ENCODE measurements at places on chromosomes 3 and 15.

GRCh38 chr3:169009453-169009852 is 654.1 kb downstream of the MECOM start:
- no peak for DNase-seq

DNA sequence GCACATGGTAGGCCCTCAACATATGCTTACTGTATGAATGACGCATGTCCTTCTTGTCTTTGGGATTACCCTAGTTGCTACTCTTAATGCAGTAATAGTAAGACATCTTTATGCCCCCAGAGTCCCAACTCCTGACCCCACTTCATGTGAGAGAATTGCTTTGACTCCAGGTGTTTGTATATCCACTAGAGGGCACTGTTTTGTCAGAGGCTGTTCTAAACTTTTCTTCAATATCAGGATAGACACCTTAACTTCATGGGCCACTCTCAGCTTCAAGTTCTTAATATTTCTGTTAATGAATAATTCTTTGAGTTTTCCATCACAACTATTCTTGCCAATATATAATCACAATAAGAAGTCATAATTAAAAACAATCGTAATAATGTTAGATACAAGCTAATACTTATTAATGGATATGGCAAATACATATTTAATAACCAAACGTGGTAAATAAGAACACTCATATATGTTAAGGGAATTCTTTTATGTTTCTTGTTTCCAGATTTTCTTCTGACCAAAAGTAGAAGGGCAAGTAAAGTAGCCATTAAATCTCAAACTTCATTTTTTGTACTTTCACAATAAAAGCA is 337.2 kb upstream of the DNAJC19 start:
- DNase-seq: no peak

DNA sequence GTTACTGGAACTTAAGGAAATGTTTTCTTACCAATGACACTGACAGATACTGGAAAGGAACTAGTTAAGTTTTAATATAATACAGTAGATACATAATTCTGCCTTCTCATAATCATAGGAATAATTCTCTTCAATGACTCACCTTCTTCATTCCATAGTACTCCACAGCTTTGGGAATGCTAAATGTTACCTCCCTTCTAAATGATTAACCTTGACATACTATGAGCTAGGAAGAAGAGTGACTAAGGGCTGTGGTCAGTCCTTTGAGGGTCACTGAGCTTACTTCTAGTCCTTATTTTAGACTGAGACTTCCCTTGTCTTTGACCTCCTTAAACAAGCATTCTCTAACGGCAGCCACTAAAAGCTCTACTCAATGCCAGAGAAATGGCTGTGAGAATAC is 69.6 kb upstream of the PPIB start:
- DNase-seq: no peak

- DNase-seq: no peak
Observed at GRCh38 chr3:30520699-30521098, 85.7 kb upstream of the TGFBR2 start.

- no peak for DNase-seq
Observed at GRCh38 chr15:64478863-64479262, 18.5 kb downstream of the ZNF609 start.

DNA sequence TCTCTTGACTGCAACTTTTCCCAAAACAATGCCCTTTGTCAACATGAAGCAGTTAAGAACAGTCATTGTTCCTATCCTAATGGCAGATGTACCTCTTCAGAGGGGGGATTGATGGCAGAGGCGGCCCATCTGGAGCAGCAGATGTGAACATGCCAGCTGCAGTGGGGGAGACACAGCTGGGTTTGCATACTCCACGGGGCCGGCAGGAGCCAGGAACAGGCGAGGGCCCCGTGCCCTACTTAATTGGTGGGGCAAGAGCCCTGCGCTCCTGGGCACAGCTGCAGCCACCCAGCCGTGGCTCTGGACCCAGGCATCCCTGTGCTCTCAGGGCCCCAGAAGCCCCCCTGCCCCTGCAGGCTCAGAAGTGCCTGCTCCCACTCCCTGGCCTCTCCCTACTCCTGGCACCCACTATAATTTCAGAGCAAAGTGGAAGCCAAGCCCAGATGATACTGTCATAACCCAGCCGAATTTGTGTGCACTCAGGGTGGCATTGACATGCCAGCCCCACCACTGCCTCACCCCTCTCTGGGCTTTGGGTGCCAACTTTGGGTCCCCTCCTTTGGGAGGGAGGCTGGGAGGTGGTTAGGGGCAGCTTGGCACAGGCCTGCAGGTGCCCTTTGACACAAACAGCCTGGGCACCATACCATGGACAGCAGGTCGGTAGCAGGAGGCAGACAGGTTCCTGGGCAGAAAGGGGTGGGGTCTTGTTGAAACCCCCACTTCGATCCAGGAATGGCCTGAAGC is 34.6 kb downstream of the ROPN1B start:
- no peak for DNase-seq

- no peak for DNase-seq
Observed at GRCh38 chr15:59896663-59897074, 107.4 kb upstream of the FOXB1 start.

- DNase-seq: no peak
Observed at GRCh38 chr15:69997161-69997485, 100.6 kb downstream of the TLE3 start.

GRCh38 chr15:93056836-93057235 is 32.2 kb downstream of the RGMA start:
- DNase-seq: no peak

GRCh38 chr3:45937206-45938042 is 5.8 kb upstream of the CXCR6 start:
- DNase-seq: no peak
